ENCODE measurements at places on chromosomes 2 and 18.
A peak's percentile ranks its signal among the peaks of the same experiment; 100 is the strongest.

DNA sequence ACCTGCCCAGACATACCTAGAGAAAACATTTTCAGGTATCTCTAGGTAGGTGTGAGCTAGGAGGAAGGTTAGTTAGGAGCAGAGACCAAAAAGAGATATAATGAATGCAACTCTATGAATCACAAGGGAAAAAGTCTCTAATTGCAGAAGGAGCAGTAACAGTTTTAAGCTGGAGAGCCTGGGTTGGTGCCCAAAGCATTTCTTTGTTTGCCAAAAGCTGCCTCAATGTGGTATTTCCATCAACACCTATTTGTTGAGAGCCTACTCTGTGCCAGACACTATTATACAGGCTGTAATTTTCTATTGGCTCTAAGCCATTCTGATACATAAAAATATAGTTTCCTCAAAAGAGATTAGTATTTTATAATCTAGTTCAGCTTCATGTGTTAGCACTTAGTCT lies 141.6 kb downstream of the UBE2E3 start:
- DNase-seq: no peak

DNA sequence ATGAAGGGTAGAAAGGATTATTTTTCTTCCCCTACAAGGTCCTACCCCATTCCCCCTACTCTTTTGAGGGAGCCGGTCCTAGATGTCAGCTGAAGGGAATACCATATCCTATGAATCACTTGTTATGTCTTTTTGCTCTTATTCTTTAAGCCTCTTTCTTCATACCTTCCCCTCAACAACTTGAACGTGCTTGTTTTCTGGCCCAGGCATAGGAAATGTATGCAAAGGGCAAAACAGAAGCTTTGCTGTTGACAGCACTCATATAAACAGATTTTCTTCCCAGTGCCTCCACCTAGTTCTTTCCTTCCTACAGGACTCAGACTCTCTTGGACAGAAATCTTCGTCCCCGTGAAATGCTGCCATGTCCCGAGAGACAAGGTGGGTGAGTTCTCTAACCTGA lies 64.6 kb downstream of the TMEM17 start:
- DNase-seq: no peak

DNA sequence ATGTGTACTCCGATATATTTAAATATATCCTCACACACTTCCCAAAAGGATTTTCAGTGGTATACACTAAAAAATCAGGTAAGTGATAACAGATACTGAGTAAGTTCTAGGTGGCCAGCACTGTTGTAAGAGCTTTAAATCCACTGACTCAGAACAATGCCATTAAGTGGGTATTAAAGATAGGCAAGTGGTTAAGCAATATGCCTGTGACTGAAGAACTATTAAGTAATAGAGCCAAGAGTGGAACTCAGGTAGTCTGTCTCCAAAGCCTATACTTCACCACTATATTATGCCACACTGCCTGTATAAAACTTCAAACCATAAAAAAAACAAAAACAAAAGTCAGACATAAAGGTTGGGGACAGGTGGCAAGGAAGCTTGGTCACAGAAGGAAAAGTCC lies 37.2 kb downstream of the THUMPD2 start:
- DNase-seq: no peak

GRCh38 chr2:2879071-2879470 lies 498.5 kb downstream of the EIPR1 start:
- DNase-seq: no peak

- DNase-seq: no peak
Measured at GRCh38 chr2:118814368-118814767, 33.1 kb downstream of the EN1 start.

GRCh38 chr18:26667046-26667445 lies 118.7 kb upstream of the KCTD1 start:
- DNase-seq: no peak

- no peak for DNase-seq
Measured at GRCh38 chr2:169573974-169574299, 272 bp upstream of the FASTKD1 start.

DNA sequence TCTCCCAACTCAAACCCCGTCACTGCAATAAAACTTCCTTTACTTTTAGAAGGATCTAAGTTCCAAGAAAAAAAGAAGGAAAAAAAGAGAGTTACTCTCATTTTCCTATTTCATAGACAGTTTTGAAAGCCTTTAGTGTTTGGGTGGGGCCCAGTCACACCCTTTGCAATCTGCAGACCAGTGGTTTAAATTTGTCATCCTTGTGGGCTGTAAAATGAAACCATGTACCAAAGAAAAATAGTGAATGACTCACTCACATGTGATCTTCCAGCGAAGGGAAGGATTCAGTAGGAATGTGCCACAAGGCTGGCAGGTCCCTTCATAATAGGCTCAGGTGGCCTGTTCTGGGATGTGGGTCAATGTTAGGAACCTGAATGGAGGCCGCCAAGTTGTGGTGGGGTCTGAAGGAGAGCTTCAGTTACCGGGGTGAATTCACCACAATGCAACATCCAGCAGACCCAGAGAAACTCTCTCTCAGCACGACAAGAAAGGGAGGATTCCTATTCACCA lies 28.3 kb downstream of the ANXA4 start:
- peak; percentile 3 for DNase-seq

DNA sequence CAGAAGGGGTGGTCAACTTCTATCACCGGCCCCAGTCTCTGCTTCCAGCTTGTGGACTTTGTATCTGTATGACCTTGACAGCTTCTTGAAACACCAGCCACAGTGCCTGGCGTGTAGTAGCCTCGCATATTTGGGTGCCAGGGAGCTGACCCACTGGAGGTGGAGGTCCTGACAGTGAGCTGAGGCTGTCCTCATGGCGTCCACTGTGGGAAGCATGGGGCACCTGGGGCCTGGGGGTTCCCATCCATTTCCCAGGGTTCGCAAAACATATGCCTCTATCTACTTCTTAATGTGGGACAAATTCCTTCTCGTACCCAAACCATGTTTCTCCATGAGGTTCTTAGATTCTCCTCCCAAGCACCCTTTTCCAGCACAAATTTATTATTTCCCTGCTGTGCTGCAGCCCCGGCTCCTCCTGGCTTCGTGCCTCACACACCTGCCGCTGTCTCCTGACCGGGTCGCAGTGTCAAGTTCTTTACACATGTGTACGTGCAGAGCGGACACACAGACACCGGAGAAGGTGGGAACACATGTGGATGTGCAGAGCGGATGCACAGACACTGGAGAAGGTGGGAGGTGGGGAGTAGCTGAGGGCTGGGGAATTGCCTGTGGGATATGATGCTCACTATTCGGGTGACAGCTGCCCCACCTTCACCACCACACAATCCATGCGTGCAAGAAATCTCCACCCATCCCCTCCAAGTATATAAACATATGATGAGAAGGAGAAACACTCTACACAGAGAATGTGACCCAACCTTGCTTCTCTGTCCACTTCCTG lies 23.4 kb downstream of the TMEM18 start:
- no peak for DNase-seq

- no peak for DNase-seq
Measured at GRCh38 chr2:235570256-235570655, 76.4 kb downstream of the AGAP1 start.

DNA sequence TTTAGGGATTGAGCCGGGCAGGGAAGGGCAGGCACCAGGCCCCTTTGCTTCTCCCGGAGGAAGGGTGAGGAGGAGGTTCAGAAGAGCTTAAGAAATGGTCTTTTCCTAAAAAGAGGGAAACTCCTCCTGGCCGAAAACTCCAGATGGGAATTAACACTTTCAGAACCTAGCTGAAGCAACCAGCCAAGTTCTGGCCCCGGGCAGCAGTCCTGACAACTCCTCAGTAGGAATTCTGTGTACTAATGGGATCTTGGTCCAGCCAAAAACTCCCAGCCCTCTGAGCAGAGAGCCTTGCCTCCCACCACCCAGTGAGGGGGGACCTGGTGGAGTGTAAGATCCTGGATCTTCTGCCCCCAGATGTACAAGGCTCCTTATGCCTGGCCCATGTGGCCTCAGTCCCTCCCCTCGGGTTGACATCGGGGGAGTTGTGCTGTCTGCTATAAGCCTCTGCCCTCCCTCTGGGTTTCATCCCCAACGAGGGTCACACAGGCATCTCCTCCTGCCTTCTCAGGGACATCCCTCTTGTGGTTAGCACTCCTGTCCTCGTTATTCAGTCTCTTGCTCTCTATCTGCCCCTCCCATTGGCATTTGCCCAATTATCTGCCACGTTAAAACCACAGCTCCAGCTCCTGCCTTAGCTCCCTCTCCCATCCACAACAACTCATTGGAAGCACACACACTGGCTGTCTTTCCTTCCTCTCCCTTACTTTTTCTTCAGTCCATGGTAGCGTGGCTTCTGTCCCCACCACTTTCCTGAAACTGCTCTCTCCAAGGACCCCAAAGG lies 184.6 kb downstream of the CYP26B1 start:
- no peak for DNase-seq

DNA sequence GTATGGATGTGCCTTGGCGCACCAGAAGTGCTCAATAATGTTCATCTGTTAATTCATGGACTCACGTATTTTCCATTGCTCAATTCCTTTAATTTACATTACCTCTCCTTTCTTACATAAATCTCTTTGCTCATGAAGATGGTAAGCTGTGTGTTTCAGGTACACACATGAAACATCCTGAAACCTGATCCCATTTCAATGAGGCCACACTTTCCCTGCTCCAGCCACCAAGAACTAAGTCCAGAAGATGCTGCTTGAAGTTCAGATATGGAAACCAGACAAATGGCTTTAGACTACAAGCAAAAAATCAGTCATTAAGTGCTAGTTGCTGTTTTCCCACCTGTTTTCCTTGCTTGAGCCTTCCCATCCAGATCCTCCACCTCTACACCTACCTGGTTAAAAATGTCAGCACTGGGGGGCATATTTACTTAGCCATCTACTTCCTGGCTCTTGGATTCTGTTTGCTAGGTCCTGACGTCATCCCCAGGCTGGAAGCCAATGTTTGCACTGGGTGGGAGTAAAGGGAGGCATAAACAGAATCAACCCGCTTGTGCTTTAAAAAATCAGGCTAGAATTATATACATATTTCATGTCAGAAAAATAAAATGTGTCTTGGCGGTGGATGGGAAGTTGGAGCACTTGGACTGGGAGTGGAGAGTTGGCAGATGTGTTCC lies 309.7 kb downstream of the OSR1 start:
- no peak for DNase-seq

DNA sequence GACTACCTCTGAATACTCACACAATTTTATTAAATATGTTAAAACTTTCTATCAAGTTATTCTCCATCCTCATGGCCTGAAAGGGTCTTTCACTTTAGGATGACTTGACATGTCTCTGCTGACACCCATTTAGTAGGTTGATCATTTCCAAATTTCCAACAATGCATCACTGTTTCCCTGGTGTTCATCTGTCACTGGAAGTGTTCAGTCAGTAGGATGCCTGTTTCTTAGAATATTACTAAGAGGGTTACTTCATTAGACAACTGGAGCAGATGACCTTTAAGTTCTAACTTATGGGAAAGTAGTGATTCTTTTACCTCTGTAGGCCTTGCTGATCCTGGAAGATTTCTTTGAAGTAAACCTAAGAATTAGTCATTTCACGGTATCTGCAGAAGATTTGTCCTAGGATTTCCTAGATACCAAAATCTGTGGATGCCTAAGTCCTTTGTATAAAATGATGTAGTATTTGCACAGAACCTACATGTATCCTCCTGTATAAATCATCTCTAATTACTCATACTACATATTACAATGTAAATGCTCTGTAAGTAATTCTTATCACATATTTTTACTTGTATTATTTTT lies 77.7 kb downstream of the MAP3K20 start:
- DNase-seq: no peak

DNA sequence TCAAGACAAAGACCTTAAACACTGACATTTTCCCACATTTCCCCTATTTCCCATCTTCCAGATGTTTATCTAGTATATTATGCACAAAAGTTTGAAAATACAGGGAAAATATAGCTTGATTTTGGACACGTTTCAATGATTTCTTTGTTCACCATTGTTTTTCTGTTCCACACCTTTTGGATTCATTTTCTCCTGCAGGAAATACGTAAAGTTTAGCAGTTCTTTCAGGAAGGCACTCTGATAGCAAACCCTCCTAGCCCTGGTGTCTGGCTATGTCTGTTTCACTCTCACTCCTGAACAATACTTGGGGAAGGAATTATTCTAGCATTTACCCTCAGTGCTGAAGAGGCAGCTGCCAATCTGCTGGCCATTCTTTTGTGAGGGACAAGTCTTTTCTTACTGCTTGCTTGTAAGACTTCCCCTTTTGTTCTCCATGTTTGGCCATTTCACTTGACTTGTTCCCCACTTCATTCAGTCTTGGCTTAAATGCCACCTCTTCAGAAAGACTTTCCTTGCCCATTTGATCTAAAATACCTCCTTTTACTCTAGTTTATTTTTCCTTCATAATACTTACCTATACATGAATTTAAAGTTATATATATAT lies 195.4 kb downstream of the RNF152 start:
- DNase-seq: no peak

DNA sequence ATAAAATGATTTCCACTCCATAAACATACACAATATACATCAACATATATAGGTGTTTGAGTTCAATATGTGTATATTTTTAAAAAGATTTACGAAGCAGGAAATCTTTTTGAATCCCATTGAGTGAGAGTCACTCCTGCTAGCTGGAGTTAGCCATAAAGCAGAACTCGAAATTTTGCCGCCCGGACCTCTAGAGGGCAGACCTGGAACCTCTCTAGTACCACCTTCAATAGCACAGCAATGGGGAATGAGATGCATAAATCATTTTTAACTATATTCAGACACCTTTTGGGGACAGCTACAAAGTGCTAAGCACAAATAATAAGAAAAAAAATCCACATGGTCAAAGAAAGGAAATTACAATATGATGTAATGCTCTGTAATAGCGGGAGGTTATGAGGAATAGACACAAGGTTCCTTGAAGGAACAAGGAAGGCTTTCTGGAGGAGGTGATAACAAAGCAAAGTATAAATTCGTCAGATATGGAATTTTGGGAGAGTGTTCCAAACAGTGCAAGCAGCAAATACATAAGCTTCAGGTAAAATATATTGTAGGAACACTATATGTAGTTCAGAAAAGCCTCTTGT lies 533.4 kb downstream of the ERBB4 start:
- DNase-seq: no peak

DNA sequence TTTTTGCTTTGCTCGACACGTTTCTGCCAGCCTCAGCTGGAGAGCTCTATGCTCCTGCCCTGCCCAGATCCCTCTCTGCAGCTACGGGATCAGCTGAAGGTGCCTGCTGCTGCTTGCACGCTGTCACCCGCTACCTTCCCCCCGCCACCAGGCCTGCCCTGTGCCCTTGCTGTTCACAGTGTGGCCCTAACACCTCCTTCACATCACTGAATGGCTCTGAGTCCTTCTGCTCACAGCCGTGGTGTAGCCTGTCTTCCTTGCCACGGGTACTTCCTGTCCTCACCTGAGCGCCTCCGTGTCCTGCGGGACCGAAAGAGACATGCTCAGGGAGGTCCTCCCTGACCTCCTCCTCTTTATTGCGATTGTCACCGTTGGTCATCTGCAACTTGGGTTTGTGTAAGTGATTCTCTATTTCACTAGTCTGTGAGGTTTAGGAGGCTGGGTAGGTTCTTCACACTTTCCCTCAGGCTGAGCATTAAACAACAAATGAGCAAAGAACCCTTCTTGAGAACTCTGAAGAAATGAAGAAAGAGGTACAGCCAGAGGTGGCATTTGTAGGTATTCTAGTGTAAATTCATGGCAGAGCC lies 127.5 kb downstream of the NCK2 start:
- no peak for DNase-seq

GRCh38 chr18:23378302-23378686 lies 74.8 kb upstream of the RIOK3 start:
- DNase-seq: no peak

GRCh38 chr18:58687871-58688308 lies 16.6 kb downstream of the MALT1 start:
- peak; percentile 74 for DNase-seq
